ENCODE measurements at places on chromosomes 16 and 17. TPM values are rescaled to one million over a fixed set of nuclear protein-coding genes. Genes with fewer than 3 reads are reported as not detected.

DNA sequence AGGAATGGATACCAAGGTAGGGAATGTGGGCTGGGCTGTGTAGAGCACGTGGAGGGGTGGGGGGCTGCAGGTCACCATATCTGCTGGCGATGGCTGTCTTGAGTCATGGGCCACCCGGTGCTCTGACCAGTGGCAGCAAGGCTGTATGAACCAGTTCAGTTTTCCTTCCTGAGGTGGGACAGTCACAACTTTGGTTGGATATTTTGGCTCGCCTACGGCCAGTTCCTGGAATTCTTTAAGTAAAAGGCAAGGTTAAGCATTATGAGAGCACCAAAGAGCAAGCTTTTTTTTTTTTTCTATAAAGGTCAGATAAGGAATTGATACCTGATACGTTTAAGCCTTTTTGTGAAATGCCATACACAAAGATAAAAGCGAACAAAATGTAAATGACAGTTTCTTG, 81.9 kb downstream of the USP22 start:
- no peak for DNase-seq
- no peaks in the 10 kb centered on the region for H3K27me3 ChIP-seq
- no peak overlapping the region for H3K27ac ChIP-seq

DNA sequence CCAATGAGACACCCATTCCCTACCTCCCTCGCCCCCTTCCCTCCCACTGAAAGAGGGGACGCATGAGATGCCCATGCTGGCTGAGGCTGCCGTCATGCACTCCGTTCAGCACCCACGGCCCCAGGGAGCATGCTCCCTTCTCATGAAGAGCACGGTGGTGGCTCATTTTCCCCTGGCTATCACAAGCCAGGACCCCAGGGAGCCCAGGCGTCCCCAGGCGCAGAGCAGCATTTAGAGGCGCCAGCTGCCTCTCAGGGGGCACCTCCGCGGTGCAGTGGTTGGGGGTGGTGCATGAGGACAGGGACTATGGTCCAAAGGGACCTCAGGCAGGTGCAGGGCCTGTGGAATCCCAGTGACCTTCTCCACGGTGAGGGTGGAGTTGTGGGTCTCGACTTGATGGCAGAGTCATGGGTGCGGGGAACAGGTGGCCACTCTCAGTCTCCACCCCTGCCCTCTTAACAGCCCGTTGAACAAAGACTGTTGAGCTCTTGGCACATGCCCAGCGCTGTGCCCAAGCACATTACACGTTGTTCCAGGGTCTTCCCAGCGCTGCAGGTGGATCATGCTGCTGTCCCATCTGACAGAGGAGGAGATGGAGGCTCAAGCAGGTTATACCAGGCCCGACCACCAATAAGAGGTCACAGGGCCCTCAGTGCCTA, 13.6 kb downstream of the KIF19 start:
- DNase-seq: no peak
- H3K36me3 ChIP-seq: no peaks in the 10 kb centered on the region
- no peak overlapping the region for H3K4me3 ChIP-seq
- no peaks in the 10 kb centered on the region for H3K4me1 ChIP-seq
- H3K27ac ChIP-seq: no peak overlapping the region
- H3K27me3 ChIP-seq: peaks cover 39% of the 10 kb centered on the region

DNA sequence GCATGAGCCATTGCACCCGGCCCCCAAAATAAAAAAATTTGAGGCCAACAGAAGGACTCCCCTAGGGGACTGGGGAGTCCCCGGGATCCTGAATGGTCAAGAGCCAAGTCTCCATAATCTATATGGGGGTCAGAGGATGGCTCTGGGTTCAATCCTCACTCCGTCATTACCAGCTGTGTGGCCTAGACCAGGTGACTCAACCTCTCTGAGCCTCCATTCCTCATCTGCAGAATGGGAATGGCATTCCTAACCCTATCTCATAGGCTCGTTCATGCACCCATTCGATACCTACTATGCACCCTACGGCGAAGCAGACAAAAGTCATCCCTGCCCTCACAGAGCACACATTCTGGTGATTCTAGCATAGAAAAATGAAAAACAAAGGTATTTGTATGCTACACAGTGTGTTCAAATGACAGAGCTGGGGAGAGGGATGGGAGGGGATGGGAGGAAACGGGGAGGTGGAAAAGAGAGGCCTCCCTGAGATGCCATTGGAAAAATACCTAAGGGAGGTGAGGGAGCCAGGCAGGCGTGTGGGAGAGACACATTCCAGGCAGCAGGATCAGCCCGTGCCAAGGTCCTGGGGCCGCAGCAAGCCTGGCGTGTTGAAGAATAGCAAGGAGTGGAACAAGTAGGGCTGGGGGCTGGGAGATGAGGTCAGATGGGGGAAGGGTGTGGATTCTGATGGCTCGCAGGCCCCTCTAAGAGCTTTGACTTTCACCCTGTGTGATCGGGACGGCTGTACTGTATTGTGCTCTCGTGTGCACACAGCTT, 71.2 kb downstream of the RMI2 start:
- no peak overlapping the region for H3K27ac ChIP-seq
- no peaks in the 10 kb centered on the region for H3K27me3 ChIP-seq
- no peaks in the 10 kb centered on the region for H3K4me1 ChIP-seq
- DNase-seq: no peak
- H3K36me3 ChIP-seq: no peaks in the 10 kb centered on the region
- H3K4me3 ChIP-seq: no peak overlapping the region

DNA sequence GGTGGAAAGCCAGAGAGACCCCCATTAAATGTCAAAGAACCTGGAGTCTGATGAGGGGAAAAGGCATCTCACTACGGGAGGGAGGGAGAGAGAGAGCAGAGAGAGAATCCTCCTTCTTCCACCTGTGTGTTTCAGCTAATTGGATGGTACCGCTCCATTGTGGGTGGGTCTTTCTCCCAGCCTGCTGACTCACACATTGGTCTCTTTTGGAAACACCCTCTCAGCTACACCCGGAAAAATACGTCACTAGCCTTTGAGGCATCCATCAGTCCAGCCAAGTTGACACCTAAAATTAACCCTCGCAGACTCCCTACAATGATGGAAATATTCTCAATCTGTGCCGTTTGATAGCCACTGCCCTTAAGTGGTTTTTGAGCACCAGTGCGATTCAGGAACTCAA, 100.4 kb downstream of the ELAC2 start:
- H3K4me3 ChIP-seq: no peak overlapping the region
- no peak overlapping the region for H3K27ac ChIP-seq
- H3K4me1 ChIP-seq: no peaks in the 10 kb centered on the region
- H3K27me3 ChIP-seq: no peaks in the 10 kb centered on the region
- H3K36me3 ChIP-seq: peaks cover 8% of the 10 kb centered on the region

- no peaks in the 10 kb centered on the region for H3K4me1 ChIP-seq
- H3K4me3 ChIP-seq: no peak overlapping the region
- H3K36me3 ChIP-seq: peaks cover 100% of the 10 kb centered on the region
- DNase-seq: no peak
- no peak overlapping the region for H3K27ac ChIP-seq
These were observed 34.5 kb downstream of the LITAFD start for GRCh38 chr16:8916541-8917225.

GRCh38 chr16:11556945-11557720, 29.6 kb downstream of the LITAF start:
- no peak overlapping the region for H3K4me3 ChIP-seq
- peak overlapping the region; percentile 57 for H3K27ac ChIP-seq
- H3K27me3 ChIP-seq: no peaks in the 10 kb centered on the region
- H3K36me3 ChIP-seq: peaks cover 22% of the 10 kb centered on the region
- DNase-seq: no peak

DNA sequence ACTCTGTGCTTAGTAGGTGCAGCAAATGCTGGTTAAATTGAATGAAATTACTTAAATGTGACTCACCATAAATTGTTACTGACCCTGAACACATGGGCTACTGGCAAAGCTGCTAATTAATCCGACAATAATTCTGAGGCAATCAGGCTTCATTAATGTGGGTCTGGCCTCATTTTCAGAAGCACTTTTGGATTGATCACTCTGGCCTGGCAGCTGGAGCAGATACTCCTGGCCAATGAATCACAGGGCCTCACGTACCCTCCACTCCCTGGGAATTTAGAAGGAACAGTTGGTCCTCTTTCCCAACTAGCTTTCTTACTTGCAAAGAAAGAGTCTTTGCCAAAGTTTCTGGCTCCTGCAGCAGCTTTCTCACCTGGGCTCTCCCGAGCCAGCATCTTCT, 162.0 kb upstream of the ZKSCAN2 start:
- H3K27ac ChIP-seq: no peak overlapping the region
- H3K4me1 ChIP-seq: no peaks in the 10 kb centered on the region
- no peaks in the 10 kb centered on the region for H3K27me3 ChIP-seq
- no peak for DNase-seq

DNA sequence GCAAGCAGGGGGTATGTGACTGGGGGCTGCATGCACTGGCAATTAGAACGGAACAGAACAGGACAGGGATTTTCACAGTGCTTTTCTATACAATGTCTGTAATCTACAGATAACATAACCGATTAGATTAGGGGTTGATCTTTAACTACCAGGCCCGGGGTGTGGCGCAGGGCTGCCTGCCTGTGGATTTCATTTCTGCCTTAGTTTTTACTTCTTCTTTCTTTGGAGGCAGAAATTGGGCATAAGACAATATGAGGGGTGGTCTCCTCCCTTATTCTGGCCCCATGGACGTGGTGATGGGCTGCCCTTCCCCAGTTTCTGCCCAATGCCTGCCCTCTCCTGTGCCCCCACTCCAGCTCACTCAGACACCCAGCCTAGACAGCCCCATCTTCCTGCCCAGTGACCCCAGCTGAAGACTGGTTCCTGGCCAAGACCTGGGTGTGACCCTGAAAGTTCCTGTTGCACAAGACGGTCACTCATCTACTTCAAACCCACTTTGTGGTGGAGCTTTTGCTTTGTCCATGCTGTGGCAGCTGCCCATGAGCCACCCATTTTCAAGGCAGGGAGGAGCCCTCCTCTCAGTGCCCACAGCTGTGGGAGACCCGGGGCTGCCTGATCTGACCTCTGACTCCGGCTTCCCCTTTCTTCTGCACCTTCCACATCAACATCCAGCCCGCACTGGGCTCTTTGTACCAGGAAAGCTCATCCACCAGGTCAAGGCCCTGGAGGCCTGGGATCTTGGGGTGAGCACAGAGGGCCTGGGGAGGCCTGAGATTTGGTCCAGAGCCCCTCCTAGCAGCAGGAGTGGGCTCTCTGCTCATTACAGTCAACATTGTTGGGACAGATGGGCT, 18.6 kb downstream of the ALOX12B start:
- H3K27me3 ChIP-seq: peaks cover 39% of the 10 kb centered on the region
- H3K4me1 ChIP-seq: peaks cover 18% of the 10 kb centered on the region
- DNase-seq: peak; percentile 76
- H3K4me3 ChIP-seq: no peak overlapping the region
- peak overlapping the region; percentile 32 for H3K27ac ChIP-seq

GRCh38 chr16:86252596-86252995, 257.7 kb upstream of the FOXF1 start:
- H3K36me3 ChIP-seq: no peaks in the 10 kb centered on the region
- no peaks in the 10 kb centered on the region for H3K27me3 ChIP-seq
- no peaks in the 10 kb centered on the region for H3K4me1 ChIP-seq
- no peak overlapping the region for H3K4me3 ChIP-seq
- H3K27ac ChIP-seq: no peak overlapping the region

- peaks cover 37% of the 10 kb centered on the region for H3K4me1 ChIP-seq
- DNase-seq: no peak
- no peaks in the 10 kb centered on the region for H3K36me3 ChIP-seq
- H3K27me3 ChIP-seq: no peaks in the 10 kb centered on the region
These were observed 24.9 kb downstream of the GSE1 start for GRCh38 chr16:85637808-85638647.

GRCh38 chr16:12435018-12435417, 368.7 kb downstream of the CPPED1 start:
- no peak for DNase-seq
- no peaks in the 10 kb centered on the region for H3K36me3 ChIP-seq
- no peak overlapping the region for H3K27ac ChIP-seq
- H3K4me1 ChIP-seq: no peaks in the 10 kb centered on the region

GRCh38 chr17:81393684-81394376, 1.4 kb upstream of the BAHCC1 start:
- peaks cover 67% of the 10 kb centered on the region for H3K4me1 ChIP-seq
- H3K4me3 ChIP-seq: peak overlapping the region; percentile 84
- peak overlapping the region; percentile 97 for H3K27ac ChIP-seq
- H3K36me3 ChIP-seq: no peaks in the 10 kb centered on the region

GRCh38 chr17:16975744-16976625, 4.1 kb upstream of the TNFRSF13B start:
- H3K4me3 ChIP-seq: no peak overlapping the region
- H3K27me3 ChIP-seq: no peaks in the 10 kb centered on the region
- no peak for DNase-seq
- H3K27ac ChIP-seq: no peak overlapping the region

DNA sequence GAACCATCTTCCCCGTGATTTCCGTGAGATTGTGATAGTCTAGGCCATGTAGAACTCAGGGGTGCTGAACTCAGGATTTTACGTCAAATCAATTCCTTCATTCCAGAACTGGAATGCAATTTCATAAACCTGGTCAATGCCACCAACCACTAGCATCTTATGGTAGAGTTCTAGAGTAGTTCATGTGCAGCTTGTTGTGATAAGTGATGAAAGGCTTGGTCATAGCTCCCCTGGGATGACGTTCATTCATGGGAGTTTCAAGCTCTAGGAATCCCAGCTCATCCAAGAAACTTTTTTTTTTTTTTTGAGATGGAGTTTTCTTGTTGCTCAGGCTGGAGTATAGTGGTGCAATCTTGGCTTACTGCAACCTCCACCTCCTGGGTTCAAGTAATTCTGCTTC, 3.7 kb upstream of the DPEP2 start:
- no peak overlapping the region for H3K4me3 ChIP-seq
- H3K4me1 ChIP-seq: no peaks in the 10 kb centered on the region
- no peaks in the 10 kb centered on the region for H3K36me3 ChIP-seq
- DNase-seq: no peak
- H3K27me3 ChIP-seq: no peaks in the 10 kb centered on the region

DNA sequence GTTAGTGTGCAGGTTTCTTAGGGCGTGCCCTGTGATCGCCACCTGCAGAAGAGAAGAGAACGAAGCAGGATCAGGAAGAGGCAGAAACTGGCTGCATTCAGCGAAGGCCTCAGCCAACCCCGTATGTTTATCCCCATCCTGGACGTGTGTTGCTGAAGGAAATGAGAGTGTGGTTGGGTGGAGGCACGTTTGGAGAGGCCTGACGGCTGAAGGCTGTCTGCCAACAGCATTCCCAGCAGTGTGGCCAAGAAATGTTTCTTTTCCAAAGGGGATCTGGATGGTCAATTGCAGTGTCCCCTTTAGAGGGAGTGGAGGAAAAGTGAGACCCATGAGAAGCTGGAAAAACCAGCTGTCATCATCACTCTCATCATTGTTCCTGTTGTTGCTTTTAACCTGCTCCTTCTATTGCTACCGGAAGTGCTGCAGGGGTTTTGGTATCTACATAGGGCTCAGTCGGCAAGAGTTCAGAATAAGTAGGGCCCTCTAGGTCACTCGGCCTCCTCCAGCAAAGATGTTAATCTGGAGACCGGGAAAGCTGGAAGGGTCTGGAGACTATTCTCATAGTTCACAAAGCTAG, 46.5 kb upstream of the SLC47A1 start:
- no peak overlapping the region for H3K4me3 ChIP-seq
- peak overlapping the region; percentile 39 for H3K27ac ChIP-seq
- H3K27me3 ChIP-seq: no peaks in the 10 kb centered on the region
- peak; percentile 73 for DNase-seq
- no peaks in the 10 kb centered on the region for H3K4me1 ChIP-seq
- H3K36me3 ChIP-seq: no peaks in the 10 kb centered on the region

- DNase-seq: no peak
- no peaks in the 10 kb centered on the region for H3K4me1 ChIP-seq
- H3K4me3 ChIP-seq: no peak overlapping the region
- no peaks in the 10 kb centered on the region for H3K27me3 ChIP-seq
- H3K36me3 ChIP-seq: no peaks in the 10 kb centered on the region
These were observed 26.4 kb upstream of the SPNS2 start for GRCh38 chr17:4472286-4472685.

The TEX14 gene
- polyA plus RNA-seq: not detected

The VASN gene
- 4.2 TPM for polyA plus RNA-seq

The CACNG5 gene
- not detected for polyA plus RNA-seq
